Activated CD4-positive, alpha-beta memory T cell treated with anti-CD3 and anti-CD28 coated beads for 36 hours (primary cell): ENCODE measurements at places on chromosomes 1 and 21.

- DNase-seq: no peak
Measured at GRCh38 chr1:81226603-81226928, 574.2 kb upstream of the ADGRL2 start.

DNA sequence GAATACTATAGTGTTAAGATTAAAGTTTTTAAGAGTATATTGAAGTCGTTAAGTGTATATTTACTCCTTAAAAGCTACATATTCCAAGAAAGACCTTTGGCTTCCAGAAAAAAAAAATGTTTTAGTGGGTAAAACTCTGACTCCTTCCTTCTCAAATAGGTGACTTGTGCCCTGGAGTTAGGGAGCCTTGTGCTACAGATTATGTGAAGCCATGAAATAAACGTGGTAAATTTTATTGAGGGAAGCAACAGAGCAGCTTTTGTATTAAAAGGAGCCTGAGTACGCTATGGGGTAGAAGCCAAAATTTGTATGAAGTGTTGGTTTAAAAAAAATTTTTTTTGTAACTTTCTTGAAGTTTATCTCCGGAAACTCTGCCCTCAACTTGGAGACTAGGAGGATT is 994 bp downstream of the RO60 start:
- no peak for DNase-seq

GRCh38 chr1:217527151-217527550 is 103.7 kb downstream of the GPATCH2 start:
- DNase-seq: no peak

- no peak for DNase-seq
Measured at GRCh38 chr1:207049054-207049453, 2.0 kb downstream of the YOD1 start.

- DNase-seq: no peak
Measured at GRCh38 chr21:17869115-17869514, 50.0 kb upstream of the C21orf91 start.

DNA sequence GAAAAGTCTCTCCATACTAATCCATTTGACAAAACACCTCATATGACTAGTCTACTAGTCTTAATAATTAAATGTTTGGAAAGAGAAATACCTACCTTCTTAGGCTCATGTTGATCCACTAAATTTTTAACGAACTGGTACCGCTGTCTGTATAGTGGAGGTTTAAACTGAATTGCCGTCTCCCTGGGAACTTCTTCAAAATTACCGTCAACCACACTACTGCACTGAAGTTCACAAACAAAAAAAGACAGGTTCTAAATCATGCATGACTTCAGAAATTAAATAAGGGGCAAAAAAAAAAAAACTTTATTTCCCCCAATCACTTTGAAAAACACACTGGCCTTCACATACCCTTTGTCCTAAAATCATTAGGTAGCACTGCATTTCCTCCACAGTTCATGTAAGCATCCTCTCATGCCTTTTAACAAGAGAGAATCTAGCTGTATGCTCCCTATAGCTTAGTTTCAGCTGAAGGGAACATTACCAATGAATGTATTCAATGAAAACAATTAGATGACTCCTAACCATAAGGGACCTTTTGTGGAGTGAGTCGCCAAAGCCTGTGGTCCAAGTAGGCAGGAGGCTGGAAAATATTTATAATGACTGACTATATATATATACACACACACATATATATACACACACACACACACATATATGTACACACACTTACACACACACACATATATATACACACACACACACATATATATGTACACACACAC is 3.4 kb downstream of the HENMT1 start:
- peak; percentile 41 for DNase-seq

DNA sequence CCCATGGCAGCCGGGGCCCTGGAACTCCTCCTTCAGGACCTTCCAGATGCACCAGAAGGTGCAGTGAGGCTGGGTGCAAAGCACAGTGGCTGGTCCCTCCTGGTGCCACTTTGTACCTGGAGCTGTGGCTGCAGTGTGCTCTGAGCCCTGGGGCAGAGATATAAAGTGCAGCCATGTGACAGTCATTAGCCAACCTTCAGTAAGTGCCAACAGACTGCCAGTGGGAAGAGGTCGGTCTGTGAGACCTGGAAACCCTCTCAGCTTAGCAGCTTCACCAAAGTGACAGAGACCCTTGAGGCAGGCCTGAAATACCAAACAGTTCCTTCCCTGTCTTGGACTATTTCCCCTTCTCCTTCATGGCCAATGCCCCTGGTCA is 26.7 kb upstream of the NGF start:
- DNase-seq: no peak

- peak; percentile 93 for DNase-seq
Measured at GRCh38 chr1:109640285-109640865, 15.5 kb upstream of the GSTM4 start.

- DNase-seq: no peak
Measured at GRCh38 chr1:21435646-21436487, 4.1 kb upstream of the NBPF3 start.

DNA sequence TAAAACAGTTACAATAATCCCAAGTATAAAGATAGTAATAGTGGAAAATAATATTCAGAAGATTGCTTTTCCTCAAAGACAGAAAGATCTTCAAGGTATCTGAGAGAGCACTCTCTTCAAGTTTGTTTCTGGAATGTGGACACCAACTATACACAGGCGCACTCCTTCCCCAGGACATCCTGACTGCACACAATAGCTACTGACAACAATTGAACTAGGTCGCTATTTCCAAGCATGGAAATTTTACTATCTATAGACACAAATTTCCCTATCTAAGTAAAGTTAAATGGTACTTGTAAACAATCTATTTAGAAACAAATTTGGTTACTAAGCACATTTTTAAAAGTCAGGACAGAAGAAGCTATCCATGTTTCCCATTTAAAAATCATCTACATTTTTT is 19.1 kb downstream of the ARHGAP29 start:
- no peak for DNase-seq

- no peak for DNase-seq
Measured at GRCh38 chr1:192251735-192252134, 65.1 kb upstream of the RGS21 start.

DNA sequence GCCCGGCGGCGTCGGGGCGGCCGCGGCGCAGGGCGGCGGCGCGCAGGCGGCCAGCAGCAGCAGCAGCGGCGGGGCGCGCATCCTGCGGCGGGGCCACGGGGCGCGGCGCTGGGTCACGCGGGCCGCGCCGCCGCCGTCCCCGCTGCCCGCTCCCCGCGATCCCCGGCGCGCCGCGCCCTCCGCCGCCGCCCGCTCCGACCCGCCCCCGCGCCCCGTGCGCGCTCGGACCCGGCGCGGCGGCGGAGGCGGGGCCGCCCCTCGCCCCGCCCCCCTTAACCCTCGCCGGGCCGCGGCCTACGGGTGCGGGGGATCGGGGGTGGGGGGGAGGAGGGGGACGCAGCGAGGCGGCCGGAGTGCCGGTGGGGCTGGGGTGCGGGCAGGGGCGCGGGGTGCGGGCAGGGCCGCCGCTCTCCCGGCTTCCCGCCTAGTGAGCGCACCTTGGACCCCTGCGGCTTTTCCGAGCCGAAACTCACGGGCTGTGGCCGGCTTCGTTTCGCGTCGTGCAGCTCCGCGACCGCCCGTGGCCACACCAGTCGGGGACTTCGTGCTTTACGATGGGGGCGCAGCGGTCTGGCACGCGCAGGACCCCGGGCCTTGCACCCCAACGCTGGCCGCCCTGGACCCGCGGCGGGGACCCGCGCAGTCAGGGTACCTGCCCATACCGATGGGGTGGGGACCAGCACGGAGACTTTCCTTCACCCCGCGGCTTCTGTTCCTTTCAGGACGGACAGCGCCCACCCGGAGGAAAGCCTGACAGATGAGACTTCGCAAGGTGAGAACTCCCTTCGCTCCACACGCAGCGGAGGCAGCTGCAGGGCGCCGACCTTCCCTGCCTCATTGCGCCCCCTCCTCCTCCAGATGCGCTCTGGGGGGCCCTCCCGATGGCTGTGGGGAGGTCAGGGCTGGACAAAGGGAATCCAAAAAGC is at the start of gene FNDC10:
FNDC10 (minus strand) TSS at position 201 of the 926 bp plus-strand sequence; CDS start at position 81, 120 bp downstream.
- DNase-seq: no peak

DNA sequence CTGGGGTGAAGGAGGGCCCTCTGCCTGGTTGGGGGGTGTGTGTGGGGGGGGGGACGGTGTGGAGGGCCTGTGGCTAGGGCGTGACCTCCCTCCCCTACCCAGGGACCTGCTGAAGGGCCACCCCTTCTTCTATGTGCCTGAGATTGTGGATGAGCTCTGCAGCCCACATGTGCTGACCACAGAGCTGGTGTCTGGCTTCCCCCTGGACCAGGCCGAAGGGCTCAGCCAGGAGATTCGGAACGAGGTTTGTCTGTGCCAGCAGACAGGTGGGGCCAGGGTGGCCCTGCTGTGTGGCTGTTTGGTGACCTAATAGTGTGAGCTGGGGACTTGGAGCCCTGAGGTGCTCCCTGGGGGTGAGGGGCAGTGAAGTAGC is 43.9 kb downstream of the COQ8A start:
- DNase-seq: no peak

DNA sequence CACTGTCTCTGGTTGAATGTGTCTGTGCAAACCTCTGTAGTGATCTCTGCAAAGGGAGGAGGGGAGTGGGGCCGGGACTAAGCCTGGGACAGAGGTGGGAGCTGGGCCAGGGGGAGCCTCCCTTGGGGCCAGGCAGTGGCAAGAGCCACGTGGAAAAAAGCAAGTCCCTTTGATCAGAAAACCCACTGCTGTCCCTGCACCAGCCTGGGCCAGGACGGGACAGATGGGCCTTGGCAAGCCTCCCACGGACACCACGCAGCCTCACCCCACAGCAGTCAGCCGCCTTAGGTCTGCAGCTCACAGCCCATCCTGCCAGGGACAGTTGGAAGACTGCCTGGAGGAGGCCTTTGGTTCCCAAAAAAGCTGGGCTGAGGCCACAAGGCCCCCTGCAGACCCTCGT is 11.7 kb upstream of the TRAPPC10 start:
- no peak for DNase-seq

DNA sequence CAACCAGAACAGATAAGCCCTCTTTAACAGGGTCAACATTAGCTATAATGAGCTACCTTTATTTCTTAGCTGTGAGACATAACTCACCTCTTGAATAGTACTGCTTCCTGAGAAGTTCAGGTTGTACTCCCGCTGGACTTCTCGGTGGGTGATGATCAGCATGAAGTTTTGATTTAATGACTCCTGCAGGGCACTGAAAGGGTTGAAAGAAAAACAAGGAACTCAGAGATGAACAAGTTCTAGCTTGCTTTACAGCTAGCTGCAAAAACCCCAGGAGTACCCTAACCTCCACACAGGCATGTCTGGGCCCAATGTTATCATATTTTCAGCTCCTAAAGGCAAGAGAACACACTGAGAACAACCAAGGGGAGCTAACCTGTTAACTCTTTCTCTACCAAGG is 254.4 kb downstream of the FAF1 start:
- DNase-seq: no peak

DNA sequence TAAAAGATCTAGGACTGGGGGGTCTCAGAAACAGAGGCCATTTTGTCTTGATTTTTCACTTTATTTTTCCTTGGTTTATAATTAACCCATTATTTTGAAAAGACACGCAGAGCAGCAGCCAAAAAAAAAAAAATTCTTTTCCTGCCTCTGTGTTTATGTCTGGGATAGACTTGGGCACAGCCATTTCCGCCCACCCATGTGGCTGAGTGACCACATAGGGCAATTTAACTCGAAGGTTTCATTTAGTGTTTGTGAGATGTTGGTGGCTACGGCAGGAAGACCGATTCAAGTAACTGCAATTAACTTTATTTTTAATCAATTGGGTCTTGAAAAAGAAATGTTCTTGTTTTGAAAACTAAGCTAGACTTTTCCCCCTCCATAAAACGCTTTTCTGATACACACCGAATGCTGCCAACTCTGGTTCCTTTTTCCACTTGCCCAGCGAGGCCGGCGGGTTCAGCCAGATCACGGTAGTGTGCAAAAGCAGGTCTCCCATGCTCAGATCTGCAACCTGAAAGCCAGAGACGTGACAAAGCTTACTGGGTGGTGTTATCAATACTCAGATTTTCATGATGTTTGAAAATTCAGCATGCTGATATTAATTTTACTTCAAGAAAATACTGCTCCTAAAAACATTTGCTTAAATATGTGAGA is 97.4 kb upstream of the KRTAP19-8 start:
- DNase-seq: no peak

DNA sequence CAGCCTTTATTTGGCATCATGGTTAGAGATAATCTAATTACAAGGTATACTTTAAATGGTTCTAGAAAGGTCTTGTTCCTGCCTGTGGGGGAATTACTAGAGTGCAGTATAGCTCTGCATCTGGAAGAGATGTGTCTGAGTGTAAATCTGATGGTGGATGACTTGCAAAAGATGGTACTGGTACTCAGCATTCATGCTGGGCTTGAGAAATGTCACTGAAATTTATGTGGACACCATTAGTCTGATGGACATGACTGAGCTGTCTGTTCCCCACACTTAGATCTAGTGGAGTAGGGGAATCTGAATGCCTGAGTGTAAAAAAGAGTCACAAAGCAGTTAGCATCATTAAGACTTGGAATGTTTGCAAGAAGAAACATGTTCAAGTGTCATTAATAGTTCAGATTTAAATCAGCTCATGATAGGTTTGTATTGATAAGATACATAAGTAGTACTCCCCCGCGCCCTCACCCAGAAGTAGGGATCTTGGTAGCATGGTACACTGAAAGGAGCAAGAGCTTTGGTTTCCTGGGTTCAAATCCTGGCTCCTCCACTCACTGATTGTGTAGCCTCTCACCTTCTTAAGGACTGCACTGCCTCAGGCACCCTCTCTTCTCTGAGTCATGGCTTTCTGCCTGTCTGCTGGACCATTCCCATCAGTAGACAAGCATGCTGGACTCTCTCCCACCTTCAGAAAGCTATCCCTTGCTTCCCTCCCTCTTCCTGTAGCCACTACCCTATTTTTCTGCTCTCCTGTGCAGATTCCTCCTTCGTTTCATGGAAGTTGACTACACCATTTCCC is 292.9 kb downstream of the NFIA start:
- DNase-seq: no peak

- no peak for DNase-seq
Measured at GRCh38 chr21:15682977-15683376, 46.8 kb upstream of the USP25 start.

- no peak for DNase-seq
Measured at GRCh38 chr1:152179566-152179965, 20.5 kb upstream of the RPTN start.

DNA sequence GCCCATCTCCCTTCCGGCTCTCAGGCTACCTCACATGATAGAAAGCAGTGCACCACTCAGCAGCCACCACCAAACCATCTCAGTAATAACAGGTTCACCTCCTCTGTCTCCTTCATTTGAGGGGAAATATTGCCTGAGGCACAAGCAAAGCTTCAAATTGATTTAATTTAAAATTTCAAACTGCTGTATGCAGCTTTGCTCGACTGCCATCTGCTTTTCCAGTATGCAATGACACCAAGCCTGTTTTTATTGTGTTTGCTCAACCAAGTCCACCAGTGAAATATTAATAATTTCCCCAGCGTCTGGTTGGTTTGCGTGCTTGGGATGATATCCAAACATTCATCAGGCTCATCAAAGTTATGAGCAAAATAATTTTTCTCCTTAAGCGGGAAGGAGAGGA is 552.4 kb upstream of the DAB1 start:
- no peak for DNase-seq

GRCh38 chr21:38899277-38899947 is 93.7 kb downstream of the ETS2 start:
- no peak for DNase-seq

GRCh38 chr1:81073580-81073979 is 727.2 kb upstream of the ADGRL2 start:
- no peak for DNase-seq

- no peak for DNase-seq
Measured at GRCh38 chr1:48718116-48718630, 58.5 kb downstream of the BEND5 start.
